ENCODE measurements at places on chromosomes 1 and 21. TPM values are rescaled to one million over a fixed set of nuclear protein-coding genes. Genes with fewer than 3 reads are reported as not detected.

- no peak for DNase-seq
Measured at GRCh38 chr1:187157115-187157514, 328.4 kb downstream of the PLA2G4A start.

GRCh38 chr1:204447736-204448135 is 36.1 kb upstream of the PPP1R15B start:
- no peak for DNase-seq

- DNase-seq: no peak
Measured at GRCh38 chr1:9356021-9356420, 63.3 kb downstream of the SPSB1 start.

DNA sequence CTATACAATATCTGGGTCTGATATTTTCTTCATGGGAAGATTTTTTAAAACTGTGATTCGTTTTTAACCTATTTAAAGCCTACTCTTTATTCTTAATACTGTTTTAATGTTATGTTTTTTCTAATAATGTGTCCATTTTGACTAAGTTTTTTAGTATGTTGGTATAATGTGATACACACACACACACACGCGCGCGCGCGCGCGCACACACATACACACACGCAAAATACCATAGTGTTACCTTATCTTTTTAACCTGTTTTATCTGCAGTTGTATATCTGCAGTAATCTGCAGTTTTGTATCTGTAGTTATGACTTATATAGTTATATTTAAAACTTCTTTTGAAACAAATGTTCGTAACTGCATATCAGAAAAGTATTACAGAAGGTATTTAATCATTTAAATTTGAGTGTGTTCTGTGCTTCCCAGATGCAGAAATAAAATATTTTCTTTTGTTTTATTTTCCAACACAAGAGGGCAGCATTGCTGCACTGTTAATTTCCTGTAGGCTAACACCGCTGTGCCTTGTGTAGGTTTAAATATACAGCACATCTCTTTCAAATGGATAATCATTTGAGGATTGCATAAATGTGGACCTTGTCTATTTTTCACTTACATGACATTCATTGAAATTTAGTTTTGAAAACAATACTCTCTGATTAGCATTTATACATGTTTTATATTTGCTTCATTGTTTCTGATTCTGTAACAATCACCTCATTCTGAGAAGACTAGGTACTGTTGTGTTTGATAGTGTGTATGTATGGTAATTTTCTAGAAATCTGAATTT is 166.1 kb downstream of the PDE4B start:
- DNase-seq: no peak

Gene ARHGAP30
- total RNA-seq: 3.7 TPM

Gene REN
- not detected for total RNA-seq

DNA sequence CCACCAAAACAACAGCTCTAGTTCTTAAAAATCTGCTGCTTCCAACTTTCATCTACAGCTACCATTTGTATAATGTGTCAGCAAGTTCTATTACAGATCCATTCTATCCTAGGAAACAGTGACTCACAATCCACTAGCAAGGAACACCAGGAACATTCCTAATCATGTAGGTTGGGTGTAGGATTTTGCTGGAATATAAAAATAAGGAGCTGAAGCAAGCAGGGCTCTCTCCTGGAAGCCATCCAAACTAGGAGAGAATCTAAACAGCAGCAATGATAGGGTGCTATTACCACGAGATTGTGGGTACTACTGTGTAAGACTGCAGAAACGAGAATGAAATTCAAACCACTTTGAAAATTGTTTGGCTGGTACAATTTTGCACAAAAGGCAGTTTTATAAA is 135.0 kb downstream of the PTPN14 start:
- DNase-seq: no peak

Data from Right ventricle myocardium inferior (tissue), 1 donor.